ENCODE measurements at places on chromosomes 4 and X.

DNA sequence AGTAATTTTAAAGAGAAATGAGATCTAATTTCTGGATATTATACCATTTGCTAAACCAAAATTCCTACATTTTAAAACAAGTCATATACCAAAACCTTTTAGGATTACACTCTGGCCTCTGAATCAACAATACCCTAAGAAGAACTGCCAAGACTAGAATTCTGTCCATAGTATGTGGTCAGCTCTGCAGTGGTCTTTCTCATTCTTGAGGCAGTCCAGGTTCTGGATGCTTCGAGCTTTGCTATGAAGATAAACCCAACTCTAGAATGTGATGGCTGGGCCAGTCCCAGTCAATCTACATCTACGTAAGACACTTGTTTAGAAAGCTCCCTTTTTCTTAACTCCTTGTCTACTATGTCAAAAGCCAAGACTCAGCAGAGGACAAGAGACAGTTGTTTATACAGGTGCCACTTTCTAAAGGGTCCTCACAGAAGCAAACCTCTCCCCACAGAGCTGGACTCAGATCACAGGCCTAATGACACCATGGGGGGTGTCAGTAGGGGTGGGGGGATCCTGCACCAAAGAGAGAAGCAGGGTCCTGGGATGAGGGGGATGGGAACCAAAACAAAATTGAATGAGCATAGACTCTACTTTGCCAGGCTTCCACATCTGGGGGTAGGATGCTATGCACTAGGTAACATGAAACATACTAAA lies 63.2 kb downstream of the SH3RF1 start:
- DNase-seq, result no peak

DNA sequence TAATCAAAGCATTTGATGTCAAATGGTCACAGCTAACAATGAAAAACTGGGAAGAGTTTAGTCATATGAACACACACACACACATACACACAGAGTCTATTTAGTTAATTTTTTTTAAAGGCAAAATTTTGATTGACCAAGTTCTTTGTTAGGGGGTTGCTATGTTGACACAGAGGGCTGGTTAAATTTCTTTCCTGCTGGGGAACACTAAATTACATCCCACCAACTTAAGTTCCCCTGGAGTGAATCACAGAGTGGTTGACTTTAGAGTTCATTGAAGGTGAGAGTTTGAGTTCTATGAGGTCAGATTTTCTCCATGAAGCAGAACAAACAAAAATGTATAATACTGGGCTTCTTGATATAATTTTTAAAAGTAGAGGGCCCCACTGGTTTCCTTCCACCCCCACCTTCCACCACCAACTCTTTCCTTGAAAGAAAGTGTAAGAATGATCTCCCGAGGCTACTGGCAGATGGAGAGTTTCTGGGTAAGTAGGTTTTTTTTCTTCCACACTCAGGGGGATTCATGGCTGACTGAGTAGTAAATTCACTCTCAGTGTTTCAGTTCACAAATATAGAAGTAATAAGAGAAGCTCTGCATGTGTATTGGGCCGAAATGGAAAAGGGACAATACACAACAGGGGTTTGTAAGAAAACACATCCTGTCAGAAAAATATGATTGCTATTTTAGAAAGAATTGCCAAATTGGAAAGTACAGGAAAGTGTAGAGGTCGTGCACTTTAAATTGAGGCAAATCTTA lies 917.0 kb upstream of the LCORL start:
- no peak for DNase-seq

DNA sequence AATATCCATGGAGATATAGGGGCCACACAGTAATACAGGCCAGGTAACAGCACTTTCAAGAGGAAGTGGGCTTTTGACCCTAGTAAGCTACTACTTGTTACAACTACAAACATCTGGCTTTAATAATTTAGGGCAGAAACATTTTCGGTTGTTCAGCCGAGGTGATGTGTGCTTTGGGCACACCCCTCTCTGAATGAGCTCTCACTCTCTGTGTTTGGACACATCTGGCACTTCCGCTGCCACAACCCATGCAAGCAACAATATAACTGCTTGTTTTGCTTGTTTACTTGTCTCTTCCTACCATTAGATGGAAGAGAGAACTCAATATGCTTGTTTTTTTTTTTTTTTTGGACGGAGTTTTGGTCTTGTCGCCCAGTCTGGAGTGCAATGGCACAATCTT lies 277.2 kb downstream of the HS3ST1 start:
- DNase-seq, result no peak

- no peak for DNase-seq
Observed at GRCh38 chrX:107686026-107686425, 57.7 kb downstream of the PRPS1 start.

DNA sequence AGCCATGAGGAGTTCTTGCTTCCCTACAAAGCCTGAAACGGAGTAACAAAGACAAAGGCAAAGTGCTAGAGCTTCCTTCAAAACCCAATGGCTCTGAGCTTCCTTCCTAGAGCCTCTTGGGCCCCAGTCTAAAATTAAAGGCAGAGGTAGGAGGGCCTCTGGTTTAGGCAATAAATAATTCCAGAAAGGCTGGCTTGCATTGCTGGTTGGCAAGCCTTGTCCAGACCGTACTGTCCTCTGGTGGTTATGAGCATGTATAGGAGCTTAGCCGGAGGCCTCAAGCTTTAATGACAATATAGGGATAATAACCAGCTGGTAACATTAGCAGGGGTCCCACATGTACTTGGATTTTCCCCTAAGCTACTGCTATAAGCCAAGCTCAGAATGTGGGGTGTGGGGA lies 237.3 kb downstream of the AR start:
- no peak for DNase-seq

All from central memory CD8-positive, alpha-beta T cell (primary cell).